ENCODE measurements at places on chromosomes 7 and 10.

DNA sequence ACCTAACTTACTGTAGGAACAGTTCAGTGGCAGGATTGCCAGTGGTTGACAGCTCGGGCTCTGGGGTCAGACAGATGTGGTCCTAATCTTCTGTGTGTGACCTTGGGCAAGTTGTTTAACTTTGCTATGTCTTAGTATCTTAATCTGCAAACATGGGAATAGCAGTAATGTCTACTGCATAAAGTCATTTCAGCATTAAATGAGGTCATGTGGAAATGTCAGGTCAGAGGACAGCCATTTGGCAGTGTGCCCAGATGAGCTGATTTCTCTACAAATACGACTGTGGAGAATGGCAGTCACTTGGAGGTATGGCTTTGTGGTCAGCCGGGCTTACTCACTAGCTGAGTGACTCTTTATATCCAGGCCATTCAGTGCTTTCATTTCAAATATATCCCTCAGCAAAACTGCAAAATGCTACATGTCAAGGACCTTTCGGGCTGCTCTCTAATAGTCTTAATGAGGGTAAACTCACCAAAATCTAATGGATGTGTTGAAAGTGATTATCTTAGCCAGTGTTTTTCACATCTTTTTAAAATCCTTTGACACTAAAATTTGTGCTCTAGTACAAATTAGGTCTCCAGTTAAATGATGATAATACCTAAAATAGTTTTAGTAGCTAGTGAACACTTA, 171.4 kb downstream of the ST7 start:
- H3K36me3 ChIP-seq = peaks cover 2% of the 10 kb centered on the region
- no peaks in the 10 kb centered on the region for H3K27me3 ChIP-seq
- H3K4me3 ChIP-seq = no peak overlapping the region
- H3K27ac ChIP-seq = peak overlapping the region; percentile 53

- no peak for DNase-seq
- H3K27me3 ChIP-seq = no peaks in the 10 kb centered on the region
- H3K27ac ChIP-seq = no peak overlapping the region
- H3K4me3 ChIP-seq = no peak overlapping the region
These were observed 129.6 kb upstream of the ANKRD1 start for GRCh38 chr10:91050371-91051034.

- no peaks in the 10 kb centered on the region for H3K4me1 ChIP-seq
- no peak overlapping the region for H3K27ac ChIP-seq
- H3K27me3 ChIP-seq = no peaks in the 10 kb centered on the region
- DNase-seq = no peak
These were observed 86.6 kb upstream of the ZNF92 start for GRCh38 chr7:65287023-65287422.

GRCh38 chr10:89838044-89838615, 136.7 kb downstream of the KIF20B start:
- no peaks in the 10 kb centered on the region for H3K36me3 ChIP-seq
- H3K4me3 ChIP-seq = peak overlapping the region; percentile 41
- H3K27ac ChIP-seq = peak overlapping the region; percentile 40

- no peak for DNase-seq
- no peak overlapping the region for H3K27ac ChIP-seq
- H3K27me3 ChIP-seq = no peaks in the 10 kb centered on the region
- no peaks in the 10 kb centered on the region for H3K4me1 ChIP-seq
- H3K4me3 ChIP-seq = no peak overlapping the region
These were observed 71.5 kb downstream of the RHOBTB1 start for GRCh38 chr10:60872451-60872850.

DNA sequence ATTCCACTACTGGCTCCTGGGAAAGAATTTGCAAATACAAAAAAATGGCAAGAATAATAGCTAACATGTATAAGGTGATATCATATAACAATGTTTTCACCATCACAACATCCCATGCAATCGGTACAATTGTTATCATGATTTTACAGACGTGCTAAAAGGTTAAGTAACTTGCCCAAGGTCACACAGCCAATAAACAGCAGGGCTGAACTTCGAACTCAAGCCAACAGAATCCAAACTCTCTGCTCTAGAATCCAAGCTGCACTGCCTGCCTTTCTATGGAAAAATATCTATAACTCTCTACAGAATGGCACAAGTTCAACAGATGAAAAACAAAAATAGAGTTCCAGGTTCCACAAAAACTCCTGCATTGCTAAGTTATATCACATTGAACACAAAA, 160.9 kb downstream of the PARD3 start:
- DNase-seq = no peak
- H3K4me3 ChIP-seq = no peak overlapping the region
- H3K36me3 ChIP-seq = no peaks in the 10 kb centered on the region

GRCh38 chr10:50324680-50325393, 73.5 kb upstream of the ASAH2 start:
- peaks cover 2% of the 10 kb centered on the region for H3K4me1 ChIP-seq
- H3K36me3 ChIP-seq = no peaks in the 10 kb centered on the region
- no peak overlapping the region for H3K4me3 ChIP-seq
- H3K27ac ChIP-seq = no peak overlapping the region
- no peaks in the 10 kb centered on the region for H3K27me3 ChIP-seq

DNA sequence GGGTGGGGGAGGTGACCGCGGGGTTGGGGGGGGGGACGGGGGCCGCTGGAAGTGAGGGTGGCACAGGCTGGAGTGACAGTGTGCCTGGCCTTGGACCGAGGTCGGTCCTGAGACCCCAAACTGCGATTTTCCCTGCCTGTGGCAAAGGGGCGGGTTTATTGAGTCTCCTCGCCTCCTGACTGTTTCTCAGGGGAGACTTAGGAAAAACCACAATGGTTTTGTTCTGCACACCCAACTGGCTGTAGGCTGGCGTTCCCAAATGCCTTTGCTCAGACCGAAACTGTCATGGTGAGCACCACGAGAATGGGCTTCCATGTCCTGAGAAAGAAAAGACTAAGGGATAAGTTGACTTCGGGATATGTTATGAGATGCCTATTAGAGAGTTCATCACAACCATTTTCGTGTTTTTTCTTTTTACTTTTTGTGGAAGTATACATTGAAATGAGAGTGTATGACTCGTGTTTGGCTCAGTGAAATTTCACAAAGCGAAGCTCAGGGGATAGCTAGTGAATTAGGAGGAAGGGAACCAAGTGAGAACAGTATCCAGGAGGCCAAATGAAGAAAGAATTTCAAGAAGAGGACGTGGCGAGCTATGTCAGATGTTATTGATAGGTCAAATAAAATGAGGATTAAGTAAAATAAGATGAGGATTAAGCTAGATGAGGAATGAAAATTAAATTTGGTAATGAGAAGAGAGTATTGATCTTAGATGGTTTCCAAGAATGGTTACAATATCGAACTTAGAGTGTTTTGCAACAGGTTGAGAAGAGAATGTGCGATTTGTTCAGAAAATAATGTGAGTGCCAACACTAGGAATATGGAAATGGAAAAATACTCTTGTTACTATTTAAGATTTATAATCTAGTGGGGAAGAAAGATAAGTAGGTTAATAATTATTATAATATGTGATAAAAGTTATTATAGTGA, 918 bp downstream of the NET1 start:
- no peaks in the 10 kb centered on the region for H3K36me3 ChIP-seq
- H3K27me3 ChIP-seq = no peaks in the 10 kb centered on the region
- H3K4me3 ChIP-seq = peak overlapping the region; percentile 42
- no peaks in the 10 kb centered on the region for H3K4me1 ChIP-seq
- peak overlapping the region; percentile 31 for H3K27ac ChIP-seq

GRCh38 chr7:77855371-77856083, 57.0 kb downstream of the PHTF2 start:
- peaks cover 6% of the 10 kb centered on the region for H3K4me1 ChIP-seq
- no peak overlapping the region for H3K4me3 ChIP-seq
- peaks cover 7% of the 10 kb centered on the region for H3K36me3 ChIP-seq
- no peak overlapping the region for H3K27ac ChIP-seq
- DNase-seq = no peak

DNA sequence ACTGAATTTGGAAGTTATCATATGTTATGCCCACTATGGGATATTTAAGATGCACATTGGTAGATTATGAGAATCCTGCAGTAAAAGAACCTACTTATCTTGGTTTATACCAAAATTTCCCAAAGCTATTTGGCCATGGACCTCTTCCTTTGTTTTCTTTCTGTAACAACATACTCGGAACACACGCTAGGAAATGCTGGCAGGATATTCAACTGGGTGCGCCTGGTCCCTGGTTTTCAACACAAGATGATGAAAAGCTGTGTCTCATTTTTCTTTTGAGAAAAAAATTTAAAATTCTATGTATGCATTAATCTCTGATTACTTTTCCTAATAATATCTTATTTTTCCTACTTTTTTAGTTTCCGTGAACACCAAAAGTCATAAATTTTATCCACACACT, 128.5 kb upstream of the NRP1 start:
- no peaks in the 10 kb centered on the region for H3K36me3 ChIP-seq
- H3K4me1 ChIP-seq = no peaks in the 10 kb centered on the region
- DNase-seq = no peak
- no peak overlapping the region for H3K27ac ChIP-seq

DNA sequence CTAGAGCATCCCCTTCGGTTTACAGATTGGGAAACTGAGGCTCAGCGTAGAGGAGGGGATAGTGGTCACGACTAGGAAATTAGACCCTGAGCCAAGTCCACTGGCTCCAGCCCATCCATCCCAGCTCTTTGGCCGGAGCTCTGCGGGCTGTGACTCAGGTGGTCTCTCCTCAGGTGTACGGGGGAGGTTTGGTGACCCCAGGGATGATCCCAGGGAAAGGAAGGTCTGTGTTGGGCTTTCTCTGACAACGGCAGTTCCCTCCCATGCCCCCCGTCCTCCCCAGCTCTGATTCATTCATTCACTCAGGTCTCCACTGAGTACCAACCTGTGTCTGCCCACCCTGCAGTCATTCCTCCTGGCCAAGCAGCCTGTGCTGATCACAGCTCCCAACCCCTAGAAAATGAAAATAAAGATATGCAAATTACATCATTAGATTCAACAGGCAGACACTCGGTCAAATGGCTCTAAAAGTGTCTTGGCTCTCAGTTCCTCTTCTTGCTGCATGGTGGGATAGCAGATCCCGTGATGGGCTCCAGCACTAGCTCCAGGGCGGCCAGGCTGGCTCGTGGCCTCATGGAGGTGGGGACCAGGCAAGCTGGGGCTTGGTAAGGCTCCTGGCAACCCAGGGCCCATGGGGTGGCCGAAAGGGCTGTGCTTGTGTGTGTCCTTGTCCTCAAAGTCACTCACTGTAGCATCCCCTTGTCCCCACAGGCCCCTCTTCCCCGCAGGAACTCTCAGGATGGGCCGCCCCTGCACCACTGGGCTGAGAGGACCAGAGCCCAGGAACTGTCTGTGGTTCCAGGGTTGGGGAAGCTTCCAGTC, 37.8 kb downstream of the CLRN3 start:
- no peak overlapping the region for H3K4me3 ChIP-seq
- no peak for DNase-seq
- no peaks in the 10 kb centered on the region for H3K4me1 ChIP-seq
- no peak overlapping the region for H3K27ac ChIP-seq

GRCh38 chr10:42491801-42492200, 146.6 kb downstream of the ZNF33B start:
- no peaks in the 10 kb centered on the region for H3K36me3 ChIP-seq
- no peak overlapping the region for H3K27ac ChIP-seq
- H3K27me3 ChIP-seq = no peaks in the 10 kb centered on the region
- no peak overlapping the region for H3K4me3 ChIP-seq

GRCh38 chr7:1585142-1585981, 15.5 kb upstream of the PSMG3 start:
- no peaks in the 10 kb centered on the region for H3K4me1 ChIP-seq
- DNase-seq = no peak
- H3K36me3 ChIP-seq = no peaks in the 10 kb centered on the region
- no peak overlapping the region for H3K27ac ChIP-seq
- H3K4me3 ChIP-seq = no peak overlapping the region

GRCh38 chr10:124898471-124898870, 43.5 kb upstream of the ZRANB1 start:
- H3K36me3 ChIP-seq = no peaks in the 10 kb centered on the region
- H3K4me3 ChIP-seq = no peak overlapping the region
- no peak overlapping the region for H3K27ac ChIP-seq
- H3K4me1 ChIP-seq = no peaks in the 10 kb centered on the region
- DNase-seq = peak; percentile 24
- no peaks in the 10 kb centered on the region for H3K27me3 ChIP-seq

DNA sequence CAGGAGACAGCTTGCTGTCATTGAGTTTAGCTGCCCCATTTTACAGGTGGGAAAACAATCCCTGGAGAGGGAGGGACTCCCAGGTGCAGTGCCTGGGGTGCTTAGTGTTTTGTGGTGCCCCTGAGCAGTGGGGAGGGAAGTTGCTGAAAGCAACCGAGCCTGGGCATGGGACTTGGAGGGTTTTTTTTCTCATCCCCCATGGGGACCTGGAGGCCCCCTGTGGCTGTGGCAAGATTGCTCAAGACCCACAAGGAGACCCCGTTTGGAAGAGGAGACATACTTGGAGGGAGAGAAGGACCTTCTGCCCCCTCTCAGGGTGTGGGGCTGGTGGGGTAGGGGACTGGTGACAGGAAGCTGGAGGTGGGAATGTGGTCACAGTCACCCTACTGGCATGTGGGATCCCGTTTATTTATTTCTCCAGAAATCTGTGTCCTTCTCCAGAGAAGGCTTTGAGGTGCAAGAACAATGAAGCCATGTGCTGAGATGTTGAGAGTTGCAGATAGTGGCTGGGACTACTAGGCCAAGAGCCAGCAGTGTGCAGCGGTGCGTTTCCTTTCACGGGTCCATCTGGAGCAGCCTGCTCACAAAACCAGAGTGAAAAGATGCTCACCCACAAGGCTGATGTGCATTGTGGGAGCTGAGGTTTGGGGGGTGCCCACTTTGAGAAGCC, 21.5 kb downstream of the ZMIZ1 start:
- no peaks in the 10 kb centered on the region for H3K27me3 ChIP-seq
- peaks cover 14% of the 10 kb centered on the region for H3K4me1 ChIP-seq
- H3K4me3 ChIP-seq = no peak overlapping the region
- no peaks in the 10 kb centered on the region for H3K36me3 ChIP-seq

DNA sequence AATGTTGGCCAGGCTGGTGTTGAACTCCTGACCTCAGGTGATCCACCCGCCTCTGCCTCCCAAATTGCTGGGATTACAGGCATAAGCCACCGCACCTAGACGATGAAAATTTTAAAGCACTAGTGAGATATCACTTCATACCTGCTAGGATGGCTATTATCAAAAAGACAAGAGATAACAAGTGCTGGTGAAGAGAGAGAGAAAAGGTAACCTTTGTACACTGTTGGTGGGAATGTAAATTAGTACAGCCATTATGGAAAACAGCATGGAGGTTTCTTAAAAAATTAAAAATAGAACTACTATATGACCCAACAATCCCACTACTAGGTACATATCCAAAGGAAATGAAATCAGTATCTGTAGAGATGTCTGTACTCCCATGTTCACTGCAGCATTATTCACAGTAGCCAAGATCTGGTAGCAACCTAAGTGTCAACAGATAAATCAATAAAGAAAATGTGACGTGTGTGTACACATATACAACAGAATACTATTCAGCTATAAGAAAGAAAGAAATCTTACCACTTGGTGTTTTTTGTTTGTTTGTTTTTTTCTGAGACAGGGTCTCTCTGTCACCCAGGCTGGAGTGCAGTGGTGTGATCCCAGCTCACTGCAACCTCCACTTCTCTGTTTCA, 12.5 kb downstream of the MMS19 start:
- H3K4me3 ChIP-seq = no peak overlapping the region
- H3K36me3 ChIP-seq = no peaks in the 10 kb centered on the region
- H3K27ac ChIP-seq = peak overlapping the region; percentile 45
- no peaks in the 10 kb centered on the region for H3K4me1 ChIP-seq
- no peaks in the 10 kb centered on the region for H3K27me3 ChIP-seq

- no peaks in the 10 kb centered on the region for H3K27me3 ChIP-seq
- peaks cover 24% of the 10 kb centered on the region for H3K36me3 ChIP-seq
- peak; percentile 60 for DNase-seq
- H3K4me3 ChIP-seq = no peak overlapping the region
- peaks cover 12% of the 10 kb centered on the region for H3K4me1 ChIP-seq
- no peak overlapping the region for H3K27ac ChIP-seq
These were observed 19.5 kb downstream of the FZD9 start for GRCh38 chr7:73452999-73453635.

Measured in lung (tissue), 17 donors.